GM12878 (cell line): ENCODE measurements at places on chromosomes 2 and 18. TPM values are rescaled to one million over a fixed set of nuclear protein-coding genes. Genes with fewer than 3 reads are reported as not detected.

GRCh38 chr18:3422905-3423304 is 27.1 kb upstream of the TGIF1 start:
- no peak for DNase-seq

GRCh38 chr2:73077424-73077795 is 5.9 kb upstream of the SFXN5 start:
- DNase-seq, result no peak

- no peak for DNase-seq
Observed at GRCh38 chr2:32009516-32010256, 1.1 kb downstream of the MEMO1 start.

DNA sequence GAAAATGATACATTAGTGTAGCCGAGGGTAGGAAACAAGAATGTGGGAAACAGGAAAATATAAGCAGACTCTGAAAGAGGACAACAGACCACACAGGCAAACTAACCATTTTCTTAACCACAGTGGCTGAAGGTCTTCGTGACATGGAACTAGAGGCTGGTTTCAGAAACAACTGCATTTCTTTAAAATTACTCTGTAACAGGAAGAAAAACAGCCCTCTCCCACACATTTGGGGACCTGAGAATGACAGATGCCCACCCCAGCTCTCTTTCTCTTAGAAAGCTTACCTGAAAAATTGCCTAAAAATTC is 13.8 kb upstream of the SLC25A52 start:
- DNase-seq, result peak; percentile 36

DNA sequence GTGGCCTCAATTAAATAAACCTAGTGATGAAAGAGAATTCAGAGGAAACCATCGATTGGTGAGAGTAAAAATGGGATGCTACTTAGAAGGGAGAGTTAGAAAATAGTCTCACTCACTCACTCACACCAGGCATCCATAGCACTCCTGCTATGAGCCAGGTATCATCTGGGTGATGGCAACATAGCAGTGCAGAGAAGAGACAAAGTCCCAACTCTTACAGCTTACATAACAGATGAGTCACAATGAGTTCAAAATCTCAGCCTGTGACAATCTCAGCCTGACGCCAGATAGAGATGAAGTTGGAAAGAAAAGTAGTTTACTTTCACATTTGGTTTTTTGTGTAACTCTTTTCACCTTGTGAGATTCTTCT is 55.4 kb upstream of the THOC1 start:
- no peak for DNase-seq

GRCh38 chr2:100563407-100564247 is 834 bp downstream of the PDCL3 start:
- no peak for DNase-seq

GRCh38 chr18:27996801-27997272 is 180.1 kb downstream of the CDH2 start:
- DNase-seq, result no peak

DNA sequence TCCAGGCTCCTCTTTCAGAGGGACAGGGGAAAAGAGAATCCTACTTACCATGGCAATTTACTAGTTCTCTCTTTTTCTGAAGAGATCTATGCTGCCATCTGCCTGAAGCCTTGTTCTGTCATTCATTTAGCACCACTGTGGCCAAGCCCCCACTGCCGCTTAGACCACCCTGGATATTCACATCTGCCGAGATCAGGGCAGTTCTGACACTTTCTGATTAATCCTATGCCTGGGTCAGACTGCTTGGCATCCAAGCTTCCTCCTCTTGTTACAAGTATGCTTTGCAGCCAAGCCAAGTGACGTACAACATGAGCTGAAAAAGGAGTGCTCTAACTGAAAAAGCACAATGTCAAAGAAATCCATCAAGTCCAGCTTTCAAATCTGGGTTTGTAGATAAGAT is 332.6 kb downstream of the SUCLG1 start:
- DNase-seq, result no peak

DNA sequence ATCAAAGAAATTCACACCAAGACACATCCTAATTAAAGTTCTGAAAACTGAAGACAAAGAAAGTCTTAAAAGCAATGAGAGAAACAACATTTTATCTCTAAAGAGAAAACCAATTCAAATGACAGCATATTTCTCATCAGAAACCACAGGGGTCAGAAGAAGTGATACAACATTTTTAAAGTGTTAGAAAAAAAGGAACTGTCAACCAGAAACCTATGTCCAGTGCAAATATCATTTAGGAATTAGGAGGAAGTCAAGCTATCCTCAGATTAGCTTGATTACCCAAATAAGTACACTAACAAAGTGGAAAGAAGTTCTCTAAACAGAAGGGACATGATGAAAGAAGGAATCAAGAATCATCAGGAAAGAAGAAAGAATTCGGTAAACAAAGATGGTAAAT is 59.5 kb upstream of the BCL2L11 start:
- no peak for DNase-seq

DNA sequence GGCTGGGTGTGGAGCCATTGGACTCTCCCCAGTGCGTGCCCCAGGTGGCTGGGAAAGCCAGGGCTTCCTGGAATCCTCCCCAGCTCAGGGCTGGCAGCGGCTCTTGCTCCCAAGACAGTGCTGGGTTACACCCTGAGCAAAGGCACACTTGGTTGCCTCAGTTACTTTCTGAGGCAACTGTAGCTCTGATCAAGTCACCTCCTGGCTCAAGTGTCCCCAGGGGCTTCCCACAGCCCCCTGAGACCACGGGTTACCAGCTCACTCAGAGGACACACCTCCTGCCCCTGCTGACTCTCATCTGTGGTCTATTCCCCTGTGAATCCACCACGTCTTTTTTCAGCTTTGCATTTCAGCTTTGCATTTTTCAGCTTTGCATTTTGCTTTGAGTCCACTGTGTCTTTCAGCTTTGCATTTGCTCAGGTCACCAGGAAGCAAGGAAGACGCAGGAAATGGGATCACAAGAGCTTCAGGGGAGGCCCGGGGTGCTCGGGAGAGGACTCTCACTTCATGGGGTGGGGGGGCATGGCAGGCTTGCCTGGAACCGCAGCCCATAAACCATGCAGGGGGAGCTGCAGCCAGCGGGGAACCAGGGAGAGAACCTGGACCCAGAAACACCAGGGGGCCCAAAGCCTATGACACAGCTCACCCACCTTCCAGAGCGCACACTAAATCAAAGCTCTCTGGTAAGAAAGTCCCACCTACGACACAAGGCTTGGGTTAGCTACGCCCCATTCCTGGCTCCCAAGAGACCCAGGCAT is 138.0 kb upstream of the ASB18 start:
- DNase-seq, result peak; percentile 21

GRCh38 chr18:9612977-9613376 is 1.4 kb downstream of the PPP4R1 start:
- no peak for DNase-seq

- no peak for DNase-seq
Observed at GRCh38 chr2:34193164-34193563, 594.1 kb upstream of the FAM98A start.

DNA sequence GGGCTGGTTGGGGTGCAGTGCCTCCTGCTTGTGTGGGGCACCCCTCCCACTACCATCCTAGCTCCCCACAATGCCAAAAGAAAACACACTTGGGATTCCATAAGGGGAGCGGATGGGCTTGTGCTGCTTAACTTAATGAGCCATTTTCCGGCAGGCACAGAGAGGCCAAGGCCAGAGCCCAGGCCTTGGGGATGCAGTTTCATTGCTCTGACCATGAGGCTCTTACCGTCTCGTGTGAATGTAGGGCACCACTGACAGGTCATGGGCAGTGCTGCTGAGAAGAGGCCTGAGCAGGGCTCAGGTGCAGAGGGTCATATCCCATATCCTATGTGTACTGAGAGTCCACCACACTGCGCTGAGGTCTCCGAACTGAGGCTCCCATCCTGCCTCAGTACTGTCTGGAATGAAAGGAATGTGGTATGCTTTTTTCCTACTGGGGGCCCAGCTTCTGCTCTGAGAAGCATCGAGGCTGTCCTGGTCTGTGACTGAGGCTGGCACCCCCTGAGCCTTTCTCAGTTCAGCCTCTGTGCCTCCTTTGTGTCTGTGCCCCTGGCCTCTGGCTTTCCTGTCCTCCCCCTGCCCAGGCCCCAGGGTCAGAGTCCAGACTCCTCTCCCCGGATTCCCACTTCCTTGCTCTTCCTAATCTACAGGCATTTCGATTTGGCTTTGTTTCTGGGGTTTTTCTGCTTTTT is 45.2 kb upstream of the MAPRE3 start:
- DNase-seq, result no peak

DNA sequence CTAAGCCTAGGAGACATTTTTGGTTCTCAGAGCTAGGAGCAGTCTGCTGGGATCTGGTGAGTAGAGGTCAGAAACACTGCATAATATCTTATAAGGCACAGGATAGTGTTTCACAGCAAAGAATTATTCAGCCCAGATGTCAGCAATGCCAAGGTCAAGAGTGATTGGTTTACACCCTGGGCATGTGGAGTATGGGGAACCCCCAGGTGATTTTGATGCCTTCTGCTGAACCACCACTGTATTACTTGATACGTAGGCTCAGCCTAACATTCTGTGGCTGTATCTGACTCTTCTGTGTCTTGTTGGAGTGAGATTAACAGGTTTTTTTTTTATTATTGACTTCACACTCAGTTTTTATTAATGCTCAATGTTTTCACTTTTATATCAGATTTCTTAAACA is 6.0 kb downstream of the DDX18 start:
- no peak for DNase-seq

DNA sequence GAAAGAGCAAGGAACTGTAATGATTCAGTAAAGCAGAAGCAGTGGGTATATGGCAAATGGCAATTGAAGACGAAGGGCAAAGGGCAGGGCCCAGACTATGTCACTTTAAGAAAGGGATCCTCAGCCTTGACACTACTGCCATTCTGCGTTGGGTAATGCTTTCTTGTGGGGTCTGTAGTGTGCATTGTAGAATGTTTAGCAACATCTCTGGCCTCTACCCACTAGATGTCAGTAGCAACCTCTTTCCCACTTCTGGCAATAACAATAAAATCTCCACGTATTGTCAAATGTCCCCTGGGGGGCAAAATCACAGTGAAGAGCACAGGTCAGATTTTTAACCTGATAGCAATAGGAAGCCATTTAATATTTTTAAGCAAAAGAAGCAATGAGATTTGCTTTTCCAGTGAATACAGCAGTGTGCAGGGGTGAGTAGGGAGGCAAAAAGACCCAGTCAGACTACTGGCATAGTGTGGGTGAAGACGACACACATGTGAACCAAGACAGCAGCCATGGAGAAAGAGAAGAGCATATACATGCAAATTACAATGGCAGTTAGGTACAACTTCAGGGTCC is 209.5 kb downstream of the DYM start:
- DNase-seq, result no peak

DNA sequence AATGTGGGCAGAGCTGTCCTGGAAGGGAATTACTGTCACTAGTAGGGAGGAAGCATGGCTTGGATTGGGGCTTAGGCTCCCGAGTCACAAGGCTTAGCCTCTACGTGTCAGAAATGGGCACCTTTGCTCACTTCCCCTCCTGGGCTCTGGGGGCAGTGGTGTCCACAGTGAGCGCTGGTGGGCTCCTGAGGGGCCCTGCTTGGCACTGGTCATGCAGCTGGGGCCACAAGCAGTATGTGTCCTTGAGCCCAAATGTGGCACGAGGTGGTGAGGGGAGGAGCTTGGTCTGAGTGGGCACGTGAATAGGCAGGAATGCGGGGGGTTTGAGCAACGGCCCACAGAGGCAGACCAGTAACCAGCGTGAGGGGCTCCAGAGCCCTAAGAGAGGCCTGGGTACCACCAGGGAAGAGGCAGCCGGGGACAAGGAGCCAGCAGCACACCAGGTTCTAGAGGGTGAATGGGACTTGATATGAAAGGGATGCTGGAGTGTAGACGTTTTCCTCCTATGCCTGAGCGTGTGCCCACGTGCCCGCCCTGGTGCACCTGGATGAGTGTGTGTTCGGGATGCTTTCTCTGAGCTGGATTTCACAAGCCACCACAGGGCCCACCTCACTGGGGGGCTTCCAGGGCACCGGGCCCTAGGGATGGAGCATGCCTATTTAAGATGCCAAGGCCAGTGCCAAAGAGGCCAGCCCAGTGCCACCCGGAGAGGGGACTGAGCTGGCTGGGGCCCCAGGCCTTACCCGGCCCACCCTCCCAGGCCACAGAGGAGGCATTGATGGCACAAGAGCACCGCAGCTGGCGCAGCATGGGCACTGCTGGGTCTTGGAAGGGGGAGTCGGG is 22.8 kb upstream of the PTMA start:
- DNase-seq, result no peak

DNA sequence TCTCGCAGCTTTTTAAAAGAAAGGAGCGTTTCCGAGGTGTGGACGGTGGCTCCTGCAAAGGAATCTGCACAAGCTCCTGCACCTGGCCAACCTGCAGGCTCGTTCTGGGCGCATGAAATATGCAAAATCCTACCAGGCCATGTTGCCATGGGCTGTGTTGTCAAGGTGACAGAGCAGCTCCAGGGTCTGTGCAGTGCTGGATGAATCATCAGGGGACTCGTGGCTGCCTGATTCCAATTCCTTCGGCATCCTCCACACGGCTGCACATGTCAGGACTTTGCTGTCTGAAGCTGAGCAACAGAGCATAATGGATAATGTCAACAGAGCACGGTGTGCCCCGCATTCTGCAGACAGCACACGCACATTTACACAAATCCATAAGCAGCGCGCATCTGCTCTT is 120.5 kb downstream of the EIPR1 start:
- DNase-seq, result no peak

GRCh38 chr2:141900826-141901225 is 230.0 kb downstream of the LRP1B start:
- no peak for DNase-seq

The ALK gene
- not detected in 2 replicates for total RNA-seq

The FEV gene
- not detected in 2 replicates for total RNA-seq

The PUM2 gene
- total RNA-seq, result 76.9 and 80.2 TPM in 2 replicates

The LYPD6 gene
- total RNA-seq, result not detected in 2 replicates

The HOXD13 gene
- not detected in 2 replicates for total RNA-seq

The IL1RL2 gene
- total RNA-seq, result not detected in 2 replicates

The SH3RF3 gene
- total RNA-seq, result 8.4 and 8.8 TPM in 2 replicates
